ENCODE measurements at places on chromosomes 16 and 17. TPM values are rescaled to one million over a fixed set of nuclear protein-coding genes. Genes with fewer than 3 reads are reported as not detected.
A peak's percentile ranks its signal among the peaks of the same experiment; 100 is the strongest.

GRCh38 chr17:4858882-4859260, 25.7 kb downstream of the MINK1 start:
- DNase-seq: no peak

Gene SP2
- total RNA-seq: 24.2 TPM

DNA sequence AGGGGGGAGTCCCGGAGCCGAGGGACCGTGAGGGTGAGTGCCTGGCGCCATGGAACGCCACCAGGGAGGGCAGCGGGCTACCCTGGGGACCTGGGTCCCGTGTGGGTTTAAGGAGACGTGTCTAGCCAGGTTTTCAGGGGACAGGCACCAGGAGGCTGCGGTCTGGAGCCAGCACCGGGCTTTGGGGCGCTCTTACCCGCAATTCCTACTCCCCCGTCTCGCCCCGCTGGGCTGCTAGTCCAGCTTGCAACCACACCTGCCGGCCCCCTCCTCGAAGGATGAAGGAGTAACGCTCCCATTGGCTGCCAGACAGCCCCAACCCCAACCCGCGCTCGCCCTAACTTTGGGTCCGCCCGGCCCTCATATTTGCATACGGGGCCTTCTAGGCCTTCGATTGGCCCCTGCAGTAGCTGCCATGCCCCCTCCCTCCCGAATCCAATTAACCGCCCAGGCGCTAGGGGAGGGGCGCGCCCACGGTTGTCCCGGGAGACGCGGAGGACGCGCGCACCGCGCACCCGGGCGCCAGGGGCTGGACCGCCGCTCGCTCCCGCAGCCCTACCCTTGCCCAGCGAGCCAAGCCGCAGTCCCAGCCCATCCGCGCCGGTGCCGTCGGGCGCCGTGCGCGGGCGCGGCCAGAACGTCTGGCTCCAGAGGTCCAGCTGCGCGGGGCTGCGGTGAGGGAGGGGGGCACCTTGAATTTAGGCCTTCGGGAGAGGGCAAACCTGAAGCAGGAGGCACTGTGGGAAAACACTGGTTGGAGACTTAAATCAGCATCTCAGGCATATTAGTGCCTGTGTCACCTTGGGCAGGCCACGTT, at the start of gene TTLL6:
TTLL6 (minus strand) TSS at position 456 of the 817 bp plus-strand sequence; CDS start at position 299, 157 bp downstream.
- peak; percentile 93 for DNase-seq

GRCh38 chr17:66952031-66952524, 12.4 kb upstream of the CACNG4 start:
- peak; percentile 52 for DNase-seq

- no peak for DNase-seq
Measured at GRCh38 chr17:51389875-51390274, 129.5 kb downstream of the UTP18 start.

- DNase-seq: no peak
Measured at GRCh38 chr17:35977509-35977908, 3.8 kb downstream of the CCL16 start.

Gene LUC7L
- total RNA-seq: 86.8 TPM

DNA sequence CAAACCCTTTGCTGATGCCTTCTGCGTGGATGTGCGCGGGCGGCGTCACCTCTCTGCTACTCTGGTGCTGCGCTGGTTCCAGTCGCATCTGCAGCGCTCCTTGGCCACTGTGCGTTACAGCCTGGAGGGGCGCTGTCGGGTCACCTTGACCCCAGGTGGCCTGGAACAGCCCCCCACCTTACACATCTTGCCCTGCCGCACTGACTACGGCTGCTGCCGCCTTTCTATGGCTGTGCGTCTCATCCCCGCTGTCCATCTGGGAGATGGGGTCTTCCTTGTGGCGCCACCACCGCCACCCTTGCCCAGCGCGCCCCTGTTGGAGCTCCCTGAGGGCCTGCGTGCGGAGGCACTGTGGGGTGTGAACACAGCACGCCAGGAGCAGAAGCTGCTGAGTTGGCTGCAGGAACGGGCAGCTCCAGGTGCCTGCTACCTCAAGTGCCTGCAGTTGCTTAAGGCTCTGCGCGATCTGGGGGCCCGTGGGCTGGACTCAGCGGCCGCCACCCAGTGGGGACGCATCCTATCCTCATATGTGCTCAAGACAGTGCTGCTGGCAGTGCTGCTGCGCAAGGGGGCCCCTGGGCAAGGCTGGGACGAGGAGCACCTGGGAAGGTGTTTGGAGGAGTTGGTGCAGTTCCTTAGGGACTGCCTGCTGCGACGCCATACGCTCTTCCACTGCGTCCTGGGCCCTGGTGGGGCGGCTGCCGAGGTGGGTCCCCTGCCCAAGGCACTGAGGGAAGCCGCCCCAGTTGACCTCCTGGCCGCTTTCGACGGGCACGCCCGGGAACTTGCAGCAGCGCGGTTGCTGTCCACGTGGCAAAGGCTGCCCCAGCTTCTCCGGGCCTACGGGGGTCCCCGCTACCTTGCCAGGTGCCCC, 1.6 kb downstream of the ITPRIPL2 start:
- no peak for DNase-seq

Gene RNF222
- total RNA-seq: not detected

Gene OR3A3
- total RNA-seq: not detected

DNA sequence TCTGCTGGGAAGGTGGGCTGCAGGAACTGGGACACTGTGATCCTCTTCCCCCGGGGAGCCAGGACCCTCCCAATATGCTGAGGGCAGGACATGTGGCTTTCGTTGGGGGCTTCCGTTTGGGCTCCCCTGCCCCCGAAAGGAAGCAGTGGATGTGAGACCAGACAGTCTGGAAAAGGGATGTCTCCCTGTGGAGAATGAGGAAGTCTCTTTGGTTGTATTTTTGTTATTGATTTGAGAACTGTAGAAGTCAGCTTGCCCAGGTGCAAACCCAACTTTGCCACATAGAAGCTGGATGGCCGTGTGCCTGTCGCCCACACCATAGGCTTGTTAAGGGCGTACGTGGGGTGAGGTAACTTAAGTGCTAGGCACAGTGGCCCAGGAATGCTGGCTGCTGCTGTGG, 18.8 kb downstream of the LLGL2 start:
- DNase-seq: no peak

Gene STAT5B
- total RNA-seq: 93.0 TPM
